ENCODE measurements at places on chromosomes 4 and X.
A peak's percentile ranks its signal among the peaks of the same experiment; 100 is the strongest.

DNA sequence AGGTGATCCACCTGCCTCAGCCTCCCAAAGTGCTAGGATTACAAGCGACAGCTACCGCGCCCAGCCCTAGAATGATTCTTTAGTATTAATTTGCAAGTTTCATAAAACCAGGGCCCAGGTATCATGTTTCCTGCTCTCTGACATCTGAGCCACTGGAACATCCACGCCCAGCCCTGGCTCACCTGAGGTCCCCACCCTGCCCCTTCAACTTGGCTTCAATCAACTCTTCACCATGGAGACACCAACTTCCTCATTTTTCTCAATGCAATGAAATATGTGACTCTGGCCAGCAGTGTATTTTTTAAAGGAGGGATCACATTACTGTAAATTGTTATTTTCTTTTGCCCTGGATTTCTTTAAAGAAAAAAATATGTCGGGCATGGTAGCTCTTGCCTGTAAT is 3.9 kb downstream of the PRSS12 start:
- no peak for DNase-seq

DNA sequence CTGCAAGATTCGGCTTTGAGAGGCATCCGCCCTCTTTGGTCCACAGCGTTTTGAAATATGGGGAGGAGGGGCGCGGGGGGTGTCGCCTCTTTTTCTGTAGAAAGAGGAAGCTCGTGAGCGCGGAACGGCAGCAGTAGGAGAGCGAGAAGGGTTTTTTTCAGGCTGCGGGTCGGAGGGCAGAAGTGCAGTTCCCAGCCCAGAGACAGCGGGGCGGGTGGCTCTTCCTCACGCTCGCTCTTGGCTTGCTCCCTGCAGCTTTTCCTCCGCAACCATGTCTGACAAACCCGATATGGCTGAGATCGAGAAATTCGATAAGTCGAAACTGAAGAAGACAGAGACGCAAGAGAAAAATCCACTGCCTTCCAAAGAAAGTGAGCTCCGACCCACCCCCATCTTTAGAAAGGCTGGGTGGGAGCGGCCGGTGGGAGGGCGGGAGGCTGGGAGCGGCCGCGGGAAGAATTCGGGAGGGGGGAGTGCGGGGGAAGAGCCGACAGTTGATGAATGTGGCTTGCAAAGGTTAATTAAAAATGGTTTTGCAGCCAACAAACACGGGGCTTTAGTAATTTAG is 1.2 kb downstream of the TMSB4X start:
- DNase-seq = peak; percentile 77

- DNase-seq = no peak
Measured at GRCh38 chrX:13346646-13347045, 26.8 kb upstream of the ATXN3L start.

GRCh38 chrX:13334491-13334890 is 14.6 kb upstream of the ATXN3L start:
- DNase-seq = no peak

DNA sequence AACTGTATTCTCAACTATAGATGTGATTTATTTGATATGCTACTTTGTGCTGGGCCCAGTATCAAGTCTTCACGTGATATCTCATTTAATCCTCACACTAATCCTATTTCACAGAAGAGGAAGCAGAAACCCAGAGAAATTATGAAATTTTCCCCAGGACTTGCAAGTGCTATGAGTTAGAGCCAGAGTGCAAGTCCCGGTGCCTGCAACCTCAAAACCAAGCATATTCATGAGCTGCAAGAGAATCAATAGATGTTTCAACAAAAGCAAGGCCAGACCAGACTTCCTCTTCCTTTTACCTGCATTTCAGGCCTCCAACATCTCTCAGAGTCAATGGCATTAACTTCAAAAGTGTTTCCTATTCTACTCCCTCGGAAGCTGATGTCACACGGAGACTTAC is 92.2 kb upstream of the GATB start:
- DNase-seq = no peak

GRCh38 chr4:95869961-95870500 is 30.1 kb downstream of the PDHA2 start:
- no peak for DNase-seq

GRCh38 chr4:79492148-79492547 is 84.1 kb upstream of the GK2 start:
- no peak for DNase-seq

- DNase-seq = peak; percentile 62
Measured at GRCh38 chr4:121070696-121071639, 1.4 kb downstream of the NDNF start.

- no peak for DNase-seq
Measured at GRCh38 chrX:110293658-110294057, 24.2 kb downstream of the AMMECR1 start.

DNA sequence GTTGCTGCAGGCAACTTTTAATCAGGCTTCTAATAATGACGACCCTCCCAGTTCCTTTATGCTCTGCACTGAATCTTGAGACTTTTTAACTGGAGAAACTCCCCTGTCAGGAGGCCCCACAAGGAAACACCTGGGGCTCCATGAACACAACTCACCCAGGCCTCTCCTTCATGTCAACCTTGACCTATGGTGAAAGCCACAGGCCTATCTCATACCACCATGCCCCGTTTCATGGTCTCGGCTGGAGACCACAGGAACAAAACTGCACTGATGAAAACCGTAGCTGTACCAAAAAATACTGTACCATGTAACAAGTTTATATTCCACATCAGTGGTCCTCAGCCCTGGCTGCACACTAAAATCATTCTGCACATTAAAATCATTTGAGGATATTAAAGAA is 57.0 kb downstream of the ZNF827 start:
- no peak for DNase-seq

GRCh38 chr4:128346054-128346716 is 58.6 kb upstream of the PGRMC2 start:
- no peak for DNase-seq

GRCh38 chr4:6693231-6694176 is at the start of gene S100P:
S100P (plus strand) TSS chr4:6693878; CDS start chr4:6693933, 55 bp downstream.
- DNase-seq = no peak

DNA sequence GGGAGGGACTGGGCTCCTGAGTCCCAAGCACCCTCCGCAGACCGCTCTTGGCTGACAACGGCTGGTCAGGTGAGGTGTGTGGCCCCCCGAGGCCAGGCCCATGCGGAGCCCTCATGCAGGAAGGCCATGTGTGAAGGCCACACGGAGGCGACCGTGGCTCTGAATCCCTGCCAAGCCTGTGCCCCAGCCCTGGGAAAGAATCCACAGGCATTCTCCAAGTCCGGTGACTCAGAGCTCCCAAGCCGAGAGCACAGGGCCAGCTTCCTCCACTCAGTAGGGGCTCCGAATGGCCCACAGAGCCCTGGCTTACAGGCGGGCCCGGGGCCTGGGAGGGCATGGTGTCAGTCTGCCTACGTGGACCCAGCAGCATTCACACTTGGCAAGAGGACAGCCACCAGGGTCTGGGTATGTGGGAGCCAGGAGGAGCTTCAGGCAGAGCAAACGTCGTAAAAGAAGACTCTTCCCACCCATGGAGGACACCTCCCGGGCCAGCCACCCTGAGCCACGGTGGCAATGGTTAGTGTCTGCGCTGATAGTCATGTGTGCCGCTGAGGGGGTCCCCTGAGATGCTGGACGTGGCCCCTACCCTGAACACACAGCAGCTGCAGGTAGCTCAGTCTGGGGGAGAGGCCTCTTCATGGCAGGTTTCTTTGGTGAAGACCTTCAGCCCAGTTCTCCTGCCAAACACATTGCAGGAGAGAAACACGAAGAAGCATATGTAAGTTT is 105.7 kb downstream of the PSAPL1 start:
- DNase-seq = no peak

DNA sequence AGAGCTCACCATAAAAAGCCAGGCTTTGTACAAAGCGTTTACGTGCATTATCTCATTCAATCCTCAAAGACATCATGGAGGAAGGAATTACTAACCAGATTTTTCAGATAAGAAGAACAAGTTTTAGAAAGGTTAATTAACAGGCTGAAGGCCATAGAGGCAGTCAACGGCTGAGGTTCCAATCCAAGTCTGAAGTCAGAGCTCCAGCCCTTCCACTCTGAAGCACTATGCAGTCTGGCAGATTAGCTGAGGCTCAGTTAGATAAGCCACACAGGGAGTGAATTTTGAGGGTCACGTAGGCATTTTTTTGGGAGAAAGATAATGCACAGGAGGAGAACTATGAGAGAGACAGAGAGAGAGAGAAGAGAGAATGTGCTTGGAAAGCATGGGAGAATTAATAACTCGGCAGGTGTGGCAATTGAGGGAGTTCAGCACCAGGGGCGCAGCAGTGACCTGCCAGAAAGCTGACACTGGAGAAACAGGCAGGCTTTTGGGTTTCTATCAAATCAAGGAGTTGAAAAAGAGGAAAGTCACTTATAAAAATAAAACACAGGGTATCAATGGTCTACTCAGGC is 116.5 kb upstream of the NAP1L5 start:
- no peak for DNase-seq

GRCh38 chr4:164946810-164947209 is 30.6 kb downstream of the TRIM61 start:
- DNase-seq = no peak

- DNase-seq = no peak
Measured at GRCh38 chrX:2690856-2691542, at the start of gene CD99. CD99 (plus strand) TSS chrX:2691295; CDS start chrX:2691361, 66 bp downstream.

DNA sequence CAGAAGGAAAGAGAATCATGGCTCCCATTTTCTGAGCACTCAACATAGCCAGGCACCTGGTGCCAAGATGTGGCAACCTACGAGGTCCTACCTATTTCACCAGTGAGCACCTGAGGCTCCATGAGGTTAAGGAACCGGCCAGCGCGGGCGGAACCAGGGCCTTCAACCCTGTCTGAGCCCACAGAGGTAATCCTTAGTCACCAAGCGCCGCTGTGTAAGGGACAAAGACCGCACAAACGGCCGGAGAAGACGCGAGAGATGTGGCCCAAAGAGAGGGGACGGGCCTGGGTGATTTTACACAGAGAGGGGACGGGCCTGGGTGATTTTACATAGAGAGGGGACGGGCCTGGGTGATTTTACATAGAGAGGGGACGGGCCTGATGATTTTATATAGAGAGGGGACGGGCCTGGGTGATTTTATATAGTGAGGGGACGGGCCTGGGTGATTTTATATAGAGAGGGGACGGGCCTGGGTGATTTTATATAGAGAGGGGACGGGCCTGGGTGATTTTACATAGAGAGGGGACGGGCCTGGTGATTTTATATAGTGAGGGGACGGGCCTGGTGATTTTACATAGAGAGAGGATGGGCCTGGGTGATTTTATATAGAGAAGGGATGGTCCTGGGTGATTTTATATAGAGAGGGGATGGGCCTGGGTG is 114.2 kb downstream of the SMIM20 start:
- DNase-seq = no peak

GRCh38 chr4:125750399-125750798 is 435.6 kb downstream of the FAT4 start:
- no peak for DNase-seq

GRCh38 chrX:32937043-32937442 is 274.3 kb downstream of the DMD start:
- no peak for DNase-seq
